ENCODE measurements at places on chromosomes 11 and 22. TPM values are rescaled to one million over a fixed set of nuclear protein-coding genes. Genes with fewer than 3 reads are reported as not detected.

YWHAH gene
- 195 TPM for polyA plus RNA-seq

KCNJ1 gene
- polyA plus RNA-seq, result 0.06 TPM

NFRKB gene
- polyA plus RNA-seq, result 28.3 TPM

UPK3A gene
- not detected for polyA plus RNA-seq

MOGAT2 gene
- polyA plus RNA-seq, result not detected

POTEH gene
- not detected for polyA plus RNA-seq

KCNA4 gene
- not detected for polyA plus RNA-seq

VSIG2 gene
- polyA plus RNA-seq, result not detected

LRRN4CL gene
- 0.01 TPM for polyA plus RNA-seq

GRCh38 chr11:10444725-10445315 is 10.2 kb upstream of the AMPD3 start:
- no peak for DNase-seq

- DNase-seq, result no peak
These were observed 22.3 kb downstream of the PPFIBP2 start for GRCh38 chr11:7536100-7536499.

DNA sequence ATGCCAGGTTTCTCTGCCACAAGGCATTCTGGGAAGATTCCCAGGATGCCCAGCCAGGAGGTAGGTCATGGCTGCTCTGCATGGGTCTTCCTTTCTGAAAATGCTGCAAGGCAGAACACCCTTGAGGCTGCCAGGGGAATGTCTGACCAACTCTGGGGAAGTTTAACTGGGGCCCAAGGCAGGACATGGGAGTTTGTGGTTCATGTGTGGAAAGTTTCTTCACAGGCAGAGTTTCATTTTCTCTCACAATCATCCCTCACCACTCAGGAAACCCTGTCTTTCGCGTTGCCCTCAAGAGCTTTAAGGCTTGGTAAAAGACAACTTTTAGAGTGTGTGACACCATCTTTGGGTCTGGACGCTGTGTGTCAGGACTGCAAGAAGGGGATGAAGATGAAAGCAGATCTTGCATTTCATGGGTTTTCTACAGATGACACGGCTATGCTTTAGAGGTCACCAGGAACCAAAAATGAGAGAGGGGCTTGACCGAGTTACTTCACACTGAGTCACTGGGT is 133.5 kb downstream of the CD44 start:
- DNase-seq, result no peak

- no peak for DNase-seq
These were observed 40.5 kb downstream of the LRRC32 start for GRCh38 chr11:76629853-76630599.

DNA sequence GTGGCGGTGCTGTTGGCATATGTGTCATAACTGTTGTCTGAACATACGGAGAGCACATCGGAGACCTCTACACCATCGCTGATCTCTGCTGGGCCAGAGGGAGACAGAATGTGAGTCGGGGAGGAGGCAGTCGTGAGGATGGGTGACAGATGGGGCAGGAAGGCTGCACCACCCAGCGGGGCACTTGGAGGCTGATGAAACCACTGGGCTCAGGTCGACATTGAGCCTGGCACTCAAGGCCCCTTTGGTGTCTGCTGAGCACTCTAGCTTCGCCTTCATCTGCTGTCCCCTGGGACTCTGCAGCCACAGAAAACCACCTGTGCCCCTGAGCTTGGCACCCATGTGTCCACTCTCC is 2.5 kb upstream of the KLHL35 start:
- DNase-seq, result no peak

GRCh38 chr11:117876341-117877119 is at the start of gene FXYD6:
TSS of gene FXYD6 (minus strand) at chr11:117876658. CDS start at chr11:117842776, 33,882 bp downstream.
- no peak for DNase-seq

GRCh38 chr11:15204711-15205110 is 90.0 kb downstream of the INSC start:
- DNase-seq, result no peak

DNA sequence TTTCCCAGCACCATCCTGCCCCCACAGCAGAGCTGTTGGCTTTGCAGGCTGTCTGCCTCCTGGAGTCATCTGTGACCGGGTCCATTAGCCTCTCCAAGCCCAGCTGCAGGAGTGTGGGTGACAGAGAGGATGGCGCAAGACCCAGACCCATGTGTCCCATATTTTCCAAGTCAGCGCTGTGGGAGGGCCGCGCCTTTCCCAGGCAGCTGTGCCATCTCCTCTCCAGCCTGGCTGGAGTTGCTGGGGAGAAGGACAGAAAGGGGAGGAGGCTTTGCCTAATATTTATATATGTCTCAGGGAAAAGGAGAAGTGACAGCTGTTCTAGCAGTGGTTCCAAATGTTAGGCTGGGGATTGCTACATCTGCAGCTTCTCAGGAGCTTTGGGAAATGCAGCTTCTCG is 15.7 kb downstream of the DTX4 start:
- DNase-seq, result no peak

DNA sequence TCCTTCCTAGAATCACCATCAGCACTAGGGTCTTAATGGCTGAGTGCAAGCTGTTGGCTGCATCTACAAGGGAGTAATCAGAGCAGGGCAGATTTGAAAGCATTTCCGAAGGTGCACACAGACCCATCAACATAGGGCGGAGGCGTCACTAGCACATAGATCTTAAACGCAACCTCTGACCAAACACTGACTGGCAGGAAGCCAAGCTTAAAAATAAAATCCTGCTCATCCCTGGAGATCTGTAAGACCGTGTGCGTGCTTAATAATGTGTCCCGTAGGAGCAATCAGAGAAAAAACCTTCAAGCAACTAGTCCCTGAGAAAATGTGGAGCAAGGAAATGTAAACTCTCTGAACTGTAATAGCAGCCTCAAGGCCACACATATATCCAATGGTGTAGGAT is 470.5 kb downstream of the ETS1 start:
- DNase-seq, result no peak

GRCh38 chr22:31323578-31324550 is 22.3 kb downstream of the PATZ1 start:
- no peak for DNase-seq

DNA sequence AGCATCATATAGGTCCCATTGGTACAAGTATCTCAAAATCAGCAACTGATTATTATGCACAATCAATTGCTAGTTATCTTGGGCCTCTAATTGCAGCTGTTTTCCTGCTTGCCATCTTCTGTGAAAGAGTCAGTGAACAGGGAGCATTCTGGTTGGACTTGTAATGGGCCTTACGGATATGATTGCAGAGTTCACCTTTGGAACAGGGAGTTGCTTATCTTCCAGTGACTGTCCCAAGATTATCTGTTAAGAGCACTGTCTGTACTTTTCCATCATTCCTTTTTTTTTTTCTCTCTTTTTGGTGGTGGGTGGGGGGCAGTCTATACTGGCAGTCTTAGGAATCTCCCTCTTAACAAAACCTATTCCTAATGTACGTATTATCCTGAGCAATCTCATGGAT is 17.8 kb downstream of the OR8G5 start:
- no peak for DNase-seq

DNA sequence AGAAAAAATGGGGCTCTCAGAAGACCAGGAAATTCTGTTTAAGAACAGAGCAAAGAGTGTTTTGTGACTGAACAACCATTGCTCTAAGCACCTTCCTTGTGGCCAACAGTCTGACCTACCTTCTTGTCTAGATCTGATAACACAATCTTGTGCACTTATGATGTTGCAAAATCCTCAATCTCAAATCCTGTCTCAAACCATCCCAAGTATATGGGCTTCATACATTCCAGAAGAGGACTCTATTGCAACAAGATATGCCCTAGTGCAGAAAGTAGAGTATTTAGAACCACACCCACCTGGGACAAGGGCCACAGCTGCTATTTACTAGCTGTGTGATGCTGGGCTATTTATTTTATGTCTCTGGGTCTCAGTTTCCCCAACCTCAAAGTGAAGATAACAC is 27.1 kb downstream of the RASSF10 start:
- no peak for DNase-seq

DNA sequence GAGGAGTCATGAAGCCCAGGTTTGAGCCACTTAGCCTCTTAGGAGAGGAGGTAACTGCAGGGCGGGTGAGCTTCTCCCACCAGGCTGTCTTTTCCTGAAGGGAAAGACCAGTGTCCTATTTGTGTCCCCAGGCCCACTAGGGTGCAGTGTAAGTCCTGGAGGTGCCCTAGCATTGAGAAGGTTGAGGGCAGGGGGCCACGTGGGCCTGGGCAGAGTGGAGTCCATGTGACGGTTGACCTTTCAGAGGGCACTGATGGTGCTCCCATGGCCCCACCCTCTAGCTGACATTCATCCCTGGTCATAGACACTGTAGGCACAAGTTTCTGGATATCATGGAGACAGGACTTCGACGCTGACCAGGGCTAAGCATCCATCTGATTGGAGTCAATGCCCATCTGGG is 44.1 kb upstream of the TP53I11 start:
- no peak for DNase-seq

DNA sequence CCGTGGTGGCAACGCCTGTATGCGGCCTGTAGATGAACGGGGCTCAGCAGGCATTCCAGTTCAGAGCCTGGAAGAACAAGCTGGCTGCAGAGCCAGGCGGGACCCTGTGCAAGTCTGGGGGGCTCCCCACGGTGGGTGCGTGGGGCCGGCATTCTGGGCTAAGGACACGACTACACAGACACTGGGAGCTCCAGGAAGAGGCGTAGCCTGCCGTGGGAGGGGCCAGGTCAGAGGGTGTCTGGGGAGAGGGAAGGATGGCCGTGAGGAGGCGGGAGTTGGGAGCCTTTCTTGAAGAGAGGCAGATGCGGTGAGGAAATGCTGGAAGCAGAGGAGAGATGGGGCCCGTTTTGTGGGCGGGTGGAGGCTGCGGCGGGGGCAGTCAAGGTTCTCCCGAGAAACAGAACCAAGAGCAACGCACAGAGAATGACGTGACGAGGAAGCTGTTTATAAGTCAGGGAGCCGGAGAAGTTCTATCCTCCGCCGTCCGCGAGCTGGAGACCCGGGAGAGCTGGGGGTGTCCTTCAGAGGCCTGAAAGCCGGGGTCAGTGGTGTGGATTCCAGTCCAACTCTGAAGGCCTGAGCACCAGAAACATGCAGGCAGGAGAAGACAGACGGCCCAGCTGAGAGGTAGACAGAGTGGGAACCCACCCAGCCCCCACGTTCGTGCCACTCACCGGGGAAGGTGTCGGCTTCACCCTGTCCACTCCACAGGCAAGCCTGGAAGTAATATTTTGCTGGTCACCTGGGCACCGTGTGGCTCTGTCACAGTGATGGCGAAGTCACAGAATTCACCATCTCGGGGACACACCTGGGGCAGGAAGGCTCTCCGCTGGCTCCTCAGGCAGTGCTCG is 529.6 kb downstream of the BRD1 start:
- DNase-seq, result no peak

GRCh38 chr11:110219006-110219785 is 77.2 kb downstream of the RDX start:
- DNase-seq, result no peak
